ENCODE measurements at places on chromosomes 5 and 9.

DNA sequence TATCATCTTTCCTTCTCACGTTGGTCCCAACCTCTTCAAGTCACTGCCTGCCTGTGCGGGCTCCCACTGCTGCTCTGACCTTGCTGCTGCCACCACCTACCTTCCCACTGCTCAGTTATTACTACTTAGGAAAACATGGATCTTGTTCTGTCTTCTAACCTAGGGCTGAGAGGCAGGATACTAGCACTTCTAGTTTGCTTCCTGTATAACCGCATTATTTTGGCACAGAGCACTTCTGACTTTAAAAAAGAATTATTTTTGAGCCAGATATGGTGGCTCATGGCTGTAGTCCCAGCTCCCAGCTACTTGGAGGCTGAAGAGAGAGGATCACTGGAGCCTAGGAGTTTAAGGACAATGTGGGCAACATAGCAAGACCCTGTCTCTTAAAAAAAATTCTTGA lies 135.4 kb upstream of the GNA14 start:
- no peak for DNase-seq

- DNase-seq: peak; percentile 54
These were observed 56.3 kb downstream of the STX17 start for GRCh38 chr9:99962680-99963261.

- DNase-seq: no peak
These were observed 181.6 kb upstream of the NUDT12 start for GRCh38 chr5:103744159-103744558.

DNA sequence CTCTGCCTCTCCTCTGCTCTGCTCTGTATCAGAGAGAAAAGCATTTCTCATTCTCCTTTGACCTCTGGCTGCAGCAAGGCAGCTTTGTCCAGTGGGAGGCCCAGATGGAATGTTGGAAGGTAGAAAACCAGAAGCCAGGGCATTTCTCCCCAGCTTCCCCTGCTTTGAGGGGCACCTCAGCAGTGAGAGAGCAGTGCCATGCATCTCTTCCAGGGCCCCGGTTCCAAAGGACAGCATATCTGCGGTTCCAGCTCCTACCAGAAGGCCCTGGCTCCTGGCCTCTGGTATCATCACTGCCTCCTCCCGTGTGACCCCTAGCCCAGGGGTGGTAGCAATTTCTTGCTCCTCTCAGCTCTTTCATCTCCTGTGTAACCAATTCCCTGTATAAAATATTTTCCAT lies 190.8 kb downstream of the SPOCK1 start:
- DNase-seq: no peak

DNA sequence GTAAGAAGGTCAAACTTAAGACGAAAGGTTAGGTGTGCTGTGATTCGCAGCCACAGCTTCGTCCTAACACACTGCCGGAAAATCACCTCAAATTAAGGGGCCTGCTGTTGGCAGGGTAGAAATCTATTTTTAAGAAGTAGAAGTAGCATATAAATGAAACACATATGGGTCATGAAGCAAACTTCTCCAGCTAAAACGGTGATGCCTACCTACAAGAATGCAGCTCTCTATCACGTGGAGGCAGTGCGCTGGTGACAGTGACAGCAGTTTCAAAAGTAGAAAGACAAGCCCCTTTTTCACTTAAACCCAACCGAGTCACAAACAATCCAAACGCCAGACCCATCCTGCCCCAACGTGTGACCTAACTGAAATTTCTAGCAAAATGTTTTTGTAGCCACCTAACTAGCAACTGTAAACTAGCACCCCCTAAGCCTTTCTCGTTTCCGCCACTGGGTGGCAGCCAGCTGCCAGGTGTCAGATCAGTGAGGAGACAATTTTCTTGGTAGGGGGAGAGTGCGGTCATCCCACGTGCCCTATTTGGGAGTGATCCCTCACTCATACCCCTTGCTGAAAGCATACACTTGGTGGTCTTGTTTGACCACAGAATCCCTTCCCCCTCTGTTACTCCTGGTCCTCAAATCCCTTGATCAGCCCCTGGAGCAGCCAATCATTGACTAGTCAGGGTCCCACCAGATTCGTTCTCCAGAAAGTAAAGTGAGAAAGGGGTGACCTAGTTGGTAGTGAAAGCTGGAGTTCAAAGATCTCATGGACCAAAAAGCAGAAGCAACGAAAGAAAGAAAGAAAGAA lies 71.8 kb upstream of the MAMDC2 start:
- DNase-seq: peak; percentile 75

- no peak for DNase-seq
These were observed 88.4 kb downstream of the ISL1 start for GRCh38 chr5:51471630-51472029.

GRCh38 chr5:1091632-1092031 lies 20.2 kb downstream of the SLC12A7 start:
- no peak for DNase-seq

Measured in suppressor macrophage treated with lipopolysaccharide for 1 hour (primary cell).